Upper lobe of left lung (tissue), 6 donors: ENCODE measurements at places on chromosomes 7 and 10. TPM values are rescaled to one million over a fixed set of nuclear protein-coding genes. Genes with fewer than 3 reads are reported as not detected.

DNA sequence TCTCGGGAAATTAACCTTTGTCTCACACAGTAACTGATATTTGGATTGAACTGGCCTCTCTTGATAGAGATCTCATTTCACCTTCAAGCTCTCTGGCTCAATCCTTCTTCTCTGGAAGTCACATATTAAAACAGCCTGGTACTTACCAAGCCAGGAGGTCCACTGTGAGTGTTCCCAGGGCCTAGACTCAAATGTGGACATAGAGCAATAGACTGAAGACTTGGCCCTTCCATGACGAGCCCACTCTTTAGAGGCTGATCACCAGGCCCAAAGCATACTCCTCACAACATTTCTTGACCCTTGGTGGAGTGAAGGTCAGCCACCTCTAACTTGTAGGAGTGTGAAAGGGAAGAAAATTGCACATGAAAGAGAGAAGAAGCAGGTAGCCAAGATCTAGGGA, 38.5 kb downstream of the COL1A2 start:
- no peaks in the 10 kb centered on the region for H3K36me3 ChIP-seq
- H3K27me3 ChIP-seq, result no peaks in the 10 kb centered on the region
- no peak overlapping the region for H3K4me3 ChIP-seq
- no peak overlapping the region for H3K27ac ChIP-seq

GRCh38 chr7:20602306-20602705, 13.2 kb upstream of the ABCB5 start:
- no peak overlapping the region for H3K4me3 ChIP-seq
- no peak for DNase-seq
- H3K4me1 ChIP-seq, result no peaks in the 10 kb centered on the region
- no peaks in the 10 kb centered on the region for H3K36me3 ChIP-seq

GRCh38 chr7:133602291-133602690, 349.4 kb downstream of the EXOC4 start:
- H3K27me3 ChIP-seq, result no peaks in the 10 kb centered on the region
- no peak overlapping the region for H3K4me3 ChIP-seq
- H3K36me3 ChIP-seq, result no peaks in the 10 kb centered on the region
- no peak overlapping the region for H3K27ac ChIP-seq
- no peaks in the 10 kb centered on the region for H3K4me1 ChIP-seq

DNA sequence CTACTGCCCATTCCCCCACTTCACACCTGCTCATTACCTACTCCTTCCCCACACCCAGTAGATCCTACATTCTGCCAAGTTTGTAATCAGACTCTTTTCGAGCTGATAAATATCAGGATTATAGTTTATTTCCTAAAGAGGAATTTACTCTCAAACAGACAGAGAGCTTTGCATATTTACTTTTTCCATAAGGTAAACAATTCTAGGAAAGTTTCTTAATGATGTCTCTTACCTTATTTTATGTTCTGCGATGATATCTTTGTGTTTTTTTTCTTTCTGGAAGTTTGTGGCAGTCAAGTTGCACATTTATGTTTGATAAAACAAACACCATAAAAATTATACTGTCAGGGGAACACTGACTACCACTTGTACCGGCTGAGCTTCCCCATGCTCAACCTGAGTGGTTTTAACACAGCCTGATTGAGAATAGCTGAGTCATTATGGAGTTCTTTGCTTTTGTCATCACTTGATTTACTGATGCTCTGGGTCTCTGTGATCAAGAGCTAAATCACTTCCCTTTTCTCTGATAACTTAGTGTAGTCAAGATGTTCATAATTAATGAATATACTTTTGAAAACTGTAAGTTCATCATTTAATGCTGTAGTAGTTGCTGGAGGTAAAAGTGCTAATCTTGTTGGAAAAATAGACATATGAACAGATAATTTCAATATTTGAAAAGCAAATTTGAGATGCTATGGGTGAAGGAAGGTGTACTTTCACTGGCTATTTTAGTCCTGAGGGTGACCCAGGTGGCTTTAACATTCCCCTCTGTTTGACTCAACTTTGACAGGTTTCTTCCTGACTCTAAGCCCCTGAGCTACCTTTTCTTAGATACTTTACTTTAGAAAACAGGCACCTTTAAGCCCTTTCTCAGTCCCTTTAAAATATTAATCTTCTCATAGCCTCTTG, 1034.5 kb upstream of the LRRTM3 start:
- no peaks in the 10 kb centered on the region for H3K36me3 ChIP-seq
- no peak overlapping the region for H3K4me3 ChIP-seq
- no peaks in the 10 kb centered on the region for H3K27me3 ChIP-seq
- H3K27ac ChIP-seq, result no peak overlapping the region
- no peaks in the 10 kb centered on the region for H3K4me1 ChIP-seq

DNA sequence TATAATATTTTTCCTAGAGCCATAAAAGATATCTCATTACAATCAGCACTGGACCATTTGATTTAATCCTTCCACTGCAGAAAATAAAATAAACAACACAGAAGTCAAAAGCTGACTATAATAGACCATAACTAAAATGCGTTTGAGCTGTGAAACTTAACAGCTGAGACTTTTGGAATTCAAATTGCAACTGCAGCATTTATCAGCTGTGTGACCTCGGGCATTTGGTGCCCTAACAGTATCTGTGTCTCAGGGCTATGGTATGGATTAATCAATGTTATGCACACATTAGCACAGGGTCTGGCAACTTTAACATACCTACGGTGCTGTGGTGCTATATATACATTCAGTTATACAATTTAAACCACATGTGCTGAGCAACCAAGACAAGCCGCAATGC, 160.1 kb downstream of the COL28A1 start:
- no peak for DNase-seq
- H3K36me3 ChIP-seq, result no peaks in the 10 kb centered on the region
- no peaks in the 10 kb centered on the region for H3K27me3 ChIP-seq
- H3K4me1 ChIP-seq, result no peaks in the 10 kb centered on the region
- no peak overlapping the region for H3K4me3 ChIP-seq

DNA sequence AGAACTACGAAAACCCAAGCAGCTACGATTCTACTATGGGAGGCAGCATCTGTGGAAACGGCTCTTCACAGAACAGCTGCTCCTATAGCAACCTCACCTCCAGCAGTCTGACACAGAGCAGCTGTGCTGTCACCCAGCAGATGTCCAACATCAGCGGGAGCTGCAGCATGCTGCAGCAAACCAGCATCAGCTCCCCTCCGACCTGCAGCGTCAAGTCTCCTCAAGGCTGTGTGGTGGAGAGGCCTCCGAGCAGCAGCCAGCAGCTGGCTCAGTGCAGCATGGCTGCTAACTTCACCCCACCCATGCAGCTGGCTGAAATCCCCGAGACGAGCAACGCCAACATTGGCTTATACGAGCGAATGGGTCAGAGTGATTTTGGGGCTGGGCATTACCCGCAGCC, 81.6 kb upstream of the SAMD8 start:
- no peak overlapping the region for H3K4me3 ChIP-seq
- H3K27ac ChIP-seq, result no peak overlapping the region
- peaks cover 2% of the 10 kb centered on the region for H3K36me3 ChIP-seq
- DNase-seq, result no peak
- H3K27me3 ChIP-seq, result no peaks in the 10 kb centered on the region

GRCh38 chr10:57716884-57717283, 550.8 kb downstream of the IPMK start:
- no peak overlapping the region for H3K27ac ChIP-seq
- H3K4me1 ChIP-seq, result no peaks in the 10 kb centered on the region
- no peaks in the 10 kb centered on the region for H3K36me3 ChIP-seq

DNA sequence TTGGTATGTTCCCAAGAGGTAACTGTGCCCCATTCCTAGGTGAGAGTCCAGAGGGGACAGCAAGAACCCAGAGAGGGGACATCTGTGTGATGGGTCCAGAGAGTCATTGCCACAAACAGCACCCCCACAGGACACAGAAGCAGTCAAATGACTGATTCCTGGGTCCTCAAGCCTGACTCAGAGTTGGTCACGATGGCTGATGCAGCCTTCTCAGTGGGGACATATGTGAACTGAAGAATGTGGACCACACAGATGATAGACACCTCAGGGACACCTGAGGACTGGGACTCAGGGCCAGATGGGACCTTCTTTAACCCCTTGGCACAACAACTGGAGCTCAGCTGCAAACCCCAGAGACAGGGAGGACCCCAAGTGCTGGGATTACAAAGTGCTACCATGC, 96.5 kb downstream of the STRA8 start:
- H3K27ac ChIP-seq, result no peak overlapping the region
- no peaks in the 10 kb centered on the region for H3K4me1 ChIP-seq
- no peaks in the 10 kb centered on the region for H3K36me3 ChIP-seq
- H3K27me3 ChIP-seq, result no peaks in the 10 kb centered on the region
- no peak overlapping the region for H3K4me3 ChIP-seq

- H3K27ac ChIP-seq, result no peak overlapping the region
- no peaks in the 10 kb centered on the region for H3K27me3 ChIP-seq
- peaks cover 7% of the 10 kb centered on the region for H3K4me1 ChIP-seq
- no peak overlapping the region for H3K4me3 ChIP-seq
- no peak for DNase-seq
These were observed 3.4 kb downstream of the GPR85 start for GRCh38 chr7:113083132-113083815.

DNA sequence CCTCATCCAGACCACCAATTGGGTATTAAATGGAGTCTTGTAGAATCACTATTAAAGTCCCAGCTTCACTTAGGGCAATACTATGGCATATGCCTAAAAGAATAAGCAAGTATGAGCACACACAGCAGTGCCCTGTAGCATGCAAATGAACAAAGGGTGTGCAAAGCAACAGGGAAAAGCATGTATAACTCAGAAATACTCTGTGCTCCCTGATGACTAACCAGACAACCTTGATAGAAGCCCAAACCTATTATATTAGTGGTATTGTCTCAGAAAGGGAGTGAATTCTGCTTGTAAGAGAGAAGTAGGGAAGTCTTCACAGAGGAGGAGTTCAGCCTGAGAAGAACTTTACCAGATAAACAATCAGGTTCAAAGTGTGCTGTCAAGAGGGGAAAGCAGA, 131.2 kb downstream of the DGKI start:
- no peaks in the 10 kb centered on the region for H3K27me3 ChIP-seq
- DNase-seq, result no peak
- no peaks in the 10 kb centered on the region for H3K36me3 ChIP-seq

GRCh38 chr10:7986851-7987250, 67.6 kb upstream of the GATA3 start:
- H3K27me3 ChIP-seq, result no peaks in the 10 kb centered on the region
- no peaks in the 10 kb centered on the region for H3K4me1 ChIP-seq

Gene SFRP5
- 4.2 TPM for total RNA-seq

Gene EVX1
- not detected for total RNA-seq

Gene NKX1-2
- total RNA-seq, result not detected

Gene PSD
- total RNA-seq, result 28.3 TPM

Gene DYNC1I1
- 1.7 TPM for total RNA-seq

Gene LIPM
- total RNA-seq, result not detected

Gene C7orf25
- total RNA-seq, result 31.4 TPM

Gene C10orf67
- 2.3 TPM for total RNA-seq

Gene SFXN3
- 81.3 TPM for total RNA-seq

Gene TMEM139
- total RNA-seq, result 52.7 TPM

Gene UPK3BL2
- 3.0 TPM for total RNA-seq

Gene JMJD1C
- total RNA-seq, result 80.2 TPM

Gene SLC18A2
- total RNA-seq, result 0.20 TPM

Gene BUD23
- 38.6 TPM for total RNA-seq
